Activated CD8-positive, alpha-beta memory T cell treated with anti-CD3 and anti-CD28 coated beads for 24 hours (primary cell): ENCODE measurements at places on chromosomes 6 and 20.

GRCh38 chr6:37956711-37957275 is 137.3 kb downstream of the ZFAND3 start:
- no peak for DNase-seq

GRCh38 chr20:20231528-20232298 is 136.2 kb upstream of the INSM1 start:
- no peak for DNase-seq

GRCh38 chr6:144594585-144594984 is 309.4 kb downstream of the UTRN start:
- no peak for DNase-seq

GRCh38 chr20:46289432-46289831 is 18.9 kb downstream of the CDH22 start:
- no peak for DNase-seq

- DNase-seq = no peak
Measured at GRCh38 chr20:1165941-1166340, 18.8 kb downstream of the TMEM74B start.

DNA sequence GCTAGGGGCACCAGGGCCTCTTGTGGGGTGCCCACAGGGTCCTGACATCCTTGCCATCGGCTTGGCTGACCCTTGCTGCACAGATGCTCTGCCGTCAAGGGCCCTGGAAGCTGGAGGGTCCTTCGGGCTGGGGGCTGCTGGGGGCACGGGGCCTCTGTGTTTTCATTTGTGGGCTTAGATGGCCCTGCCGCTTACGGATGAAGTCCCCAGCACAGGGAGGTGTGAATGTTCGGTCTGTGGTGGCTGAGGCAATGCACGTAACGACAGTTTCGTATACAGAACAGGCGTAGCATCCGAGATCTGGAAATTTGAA is 14.5 kb downstream of the SS18L1 start:
- no peak for DNase-seq

DNA sequence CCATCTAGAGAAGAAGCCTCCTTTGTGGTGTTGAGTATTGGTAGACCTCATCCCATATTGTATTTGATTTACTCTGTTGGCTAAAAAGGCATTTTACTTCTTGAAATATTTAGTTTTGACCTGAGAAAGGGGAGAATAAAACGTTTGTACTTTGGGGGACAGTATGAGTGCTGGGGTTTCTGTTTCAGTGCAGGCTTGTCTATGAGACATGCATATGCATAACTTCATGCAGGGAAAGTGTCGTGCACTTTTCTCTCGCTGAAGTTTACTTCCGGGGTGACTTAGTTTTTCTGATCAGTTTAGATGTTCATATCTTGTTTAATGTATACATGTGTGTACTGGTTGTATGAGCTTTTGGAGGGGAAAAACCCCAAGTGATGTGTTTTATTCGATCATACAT is 59.5 kb downstream of the UTRN start:
- DNase-seq = no peak

- no peak for DNase-seq
Measured at GRCh38 chr6:158399040-158399700, 86.9 kb downstream of the TULP4 start.

GRCh38 chr6:151796842-151797530 is 10.5 kb upstream of the ESR1 start:
- DNase-seq = no peak

GRCh38 chr6:147278891-147279290 is 74.7 kb downstream of the STXBP5 start:
- DNase-seq = no peak

- DNase-seq = no peak
Measured at GRCh38 chr6:89400912-89401399, 11.1 kb downstream of the RRAGD start.

GRCh38 chr20:39021748-39022147 is 59.6 kb downstream of the DHX35 start:
- DNase-seq = no peak

GRCh38 chr6:83884523-83884922 is 25.0 kb downstream of the CYB5R4 start:
- no peak for DNase-seq

- DNase-seq = no peak
Measured at GRCh38 chr6:87905101-87905641, 142.5 kb upstream of the SPACA1 start.

DNA sequence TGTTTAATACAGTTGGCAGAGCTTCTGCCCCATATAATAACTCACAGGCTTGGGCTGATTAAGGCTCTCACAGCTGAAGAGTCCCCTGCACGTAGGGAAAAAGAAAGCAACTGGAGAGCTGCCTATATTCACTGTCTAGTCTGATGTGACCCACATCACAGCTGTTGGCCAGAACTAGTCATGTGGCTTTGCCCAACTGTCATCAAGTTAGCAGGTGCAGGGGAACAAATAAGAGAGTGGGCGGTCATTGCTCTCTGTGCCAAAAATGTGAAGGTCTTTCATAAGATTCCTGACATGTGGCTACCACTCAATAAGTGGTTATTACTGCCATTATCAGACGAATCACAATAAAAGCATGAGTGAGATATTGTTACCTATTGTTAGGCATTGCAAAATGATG is 665.2 kb downstream of the DOK5 start:
- no peak for DNase-seq

- DNase-seq = no peak
Measured at GRCh38 chr6:148164645-148165044, 178.0 kb upstream of the SASH1 start.
